Cerebellar nuclear complex (tissue), 1 donor: ENCODE measurements at places on chromosomes 16 and 17.

GRCh38 chr17:4808378-4808767 is 1.4 kb downstream of the PLD2 start:
- no peak for DNase-seq

- no peak for DNase-seq
Observed at GRCh38 chr17:2452216-2452750, 51.4 kb upstream of the MNT start.

- DNase-seq: no peak
Observed at GRCh38 chr16:79628501-79628975, 28.0 kb upstream of the MAF start.

DNA sequence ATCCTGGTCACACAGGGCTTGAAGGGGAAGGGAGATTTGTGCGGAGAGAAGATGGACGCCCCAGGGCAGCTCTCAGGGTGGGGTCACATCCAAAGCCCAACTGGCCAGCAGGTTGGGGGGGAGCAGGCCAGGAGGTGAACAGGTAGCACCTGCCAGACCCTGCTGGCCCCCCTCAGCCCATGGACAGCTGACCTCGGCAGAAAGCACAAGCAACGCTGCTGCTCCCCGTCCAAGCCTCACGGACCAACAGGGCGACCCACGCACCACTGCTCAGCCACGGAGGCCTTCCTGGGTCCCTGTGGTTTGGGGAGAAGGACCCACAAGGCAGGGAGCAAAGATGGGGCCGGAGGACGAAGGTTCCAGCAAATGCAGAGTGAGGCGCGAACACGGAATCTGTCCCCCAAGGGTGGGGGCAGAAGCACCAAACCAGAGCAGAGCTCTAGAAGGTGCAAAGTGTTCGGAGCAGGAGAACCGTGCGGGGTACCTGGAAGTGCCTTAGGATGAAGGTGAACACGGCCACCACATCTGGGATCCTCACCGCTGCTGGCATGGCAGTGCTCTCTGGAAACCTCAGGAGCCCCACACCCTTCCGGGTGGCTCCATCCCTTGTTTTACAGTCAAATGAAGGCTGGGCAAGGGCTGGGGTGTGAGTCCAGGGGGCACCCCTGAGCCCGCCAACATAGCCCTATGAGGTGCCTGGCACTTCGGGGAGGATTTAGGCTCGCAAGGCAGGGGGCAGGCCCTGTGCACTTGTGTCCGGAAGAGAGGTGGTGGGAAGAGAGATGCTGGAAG is 17.9 kb downstream of the CEP295NL start:
- DNase-seq: no peak

GRCh38 chr17:3385869-3386816 is at the start of gene OR3A2:
OR3A2 (minus strand) TSS chr17:3386308.
- DNase-seq: no peak

- no peak for DNase-seq
Observed at GRCh38 chr17:56884483-56885311, 29.2 kb downstream of the TRIM25 start.

GRCh38 chr16:88527186-88527936 is 42.8 kb upstream of the ZC3H18 start:
- no peak for DNase-seq

GRCh38 chr17:5630434-5630833 is 46.1 kb upstream of the NLRP1 start:
- no peak for DNase-seq

DNA sequence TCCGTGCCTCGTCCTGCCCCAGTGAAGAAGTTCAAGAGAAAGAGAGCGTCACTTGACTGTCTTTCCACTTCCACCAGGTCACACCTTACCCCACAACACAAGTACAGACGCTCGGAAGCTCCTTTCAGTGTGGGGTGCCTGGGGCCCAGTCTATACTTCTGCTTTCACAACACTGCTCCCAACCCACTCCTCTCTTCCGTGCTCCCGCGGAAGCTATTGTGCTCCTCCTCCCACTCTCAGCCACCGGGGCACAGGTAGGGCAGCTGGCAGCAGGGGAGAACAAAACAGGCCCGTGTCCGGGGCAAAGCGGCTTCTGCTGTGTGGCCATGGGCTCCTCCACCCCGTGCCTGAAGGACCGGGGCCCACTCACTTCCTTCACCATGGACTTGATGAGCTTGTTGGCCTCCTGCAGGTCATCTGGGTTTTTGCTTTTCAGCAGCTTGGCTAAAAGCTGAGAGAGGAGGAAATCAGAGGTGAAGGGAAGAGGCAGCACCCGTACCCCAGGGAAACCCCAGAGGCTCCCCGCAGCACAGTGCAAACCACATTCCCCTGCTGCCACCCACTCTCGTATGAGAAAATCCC is 18.9 kb downstream of the GGA3 start:
- DNase-seq: no peak

- no peak for DNase-seq
Observed at GRCh38 chr17:7839876-7840261, 5.9 kb downstream of the KDM6B start.

DNA sequence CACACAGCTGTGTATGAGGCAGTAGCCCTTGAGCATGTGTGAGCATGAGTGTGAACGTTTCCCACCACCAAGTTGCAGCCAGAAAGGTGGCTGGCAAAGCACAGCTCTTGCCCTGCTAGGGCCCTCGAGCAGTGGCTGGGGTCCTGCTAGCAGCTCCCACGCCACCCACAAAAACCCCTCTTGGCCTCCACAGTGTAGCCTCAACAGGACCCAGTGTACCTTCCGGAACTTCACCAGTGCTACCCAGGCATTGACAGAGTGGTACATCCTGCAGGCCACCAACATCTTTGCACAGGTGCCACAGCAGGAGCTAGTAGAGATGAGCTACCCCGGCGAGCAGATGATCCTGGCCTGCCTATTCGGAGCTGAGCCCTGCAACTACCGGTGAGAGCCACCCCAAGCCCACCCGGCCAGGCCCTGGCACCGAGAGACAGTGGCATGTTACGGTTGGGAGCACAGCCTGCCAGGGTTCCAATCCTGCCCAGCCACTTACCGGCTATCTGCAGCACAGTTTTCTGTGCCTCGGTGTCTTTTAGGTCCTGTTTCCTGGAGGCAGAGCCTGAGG is 53.1 kb downstream of the SCNN1B start:
- no peak for DNase-seq

GRCh38 chr17:78020717-78021108 is 62.2 kb downstream of the TNRC6C start:
- no peak for DNase-seq

DNA sequence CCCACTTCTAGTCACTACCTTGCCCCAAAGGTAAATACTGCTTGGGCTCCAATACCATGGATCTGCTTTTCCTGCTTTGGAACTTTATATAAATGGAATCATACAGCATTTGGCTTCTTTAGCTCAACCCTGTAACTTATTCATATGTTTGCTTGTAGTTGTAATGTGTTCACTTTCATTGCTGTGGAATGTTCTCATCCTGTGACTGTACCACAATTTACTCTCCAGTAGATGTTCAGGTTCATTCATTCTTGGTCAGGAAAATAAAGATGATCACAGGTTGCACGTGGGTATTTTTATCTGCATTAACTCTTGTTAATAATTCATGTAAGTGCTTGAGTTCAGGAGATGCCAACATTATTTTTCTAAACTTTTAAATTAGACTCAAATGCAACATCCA is 6.7 kb upstream of the BEAN1 start:
- no peak for DNase-seq

DNA sequence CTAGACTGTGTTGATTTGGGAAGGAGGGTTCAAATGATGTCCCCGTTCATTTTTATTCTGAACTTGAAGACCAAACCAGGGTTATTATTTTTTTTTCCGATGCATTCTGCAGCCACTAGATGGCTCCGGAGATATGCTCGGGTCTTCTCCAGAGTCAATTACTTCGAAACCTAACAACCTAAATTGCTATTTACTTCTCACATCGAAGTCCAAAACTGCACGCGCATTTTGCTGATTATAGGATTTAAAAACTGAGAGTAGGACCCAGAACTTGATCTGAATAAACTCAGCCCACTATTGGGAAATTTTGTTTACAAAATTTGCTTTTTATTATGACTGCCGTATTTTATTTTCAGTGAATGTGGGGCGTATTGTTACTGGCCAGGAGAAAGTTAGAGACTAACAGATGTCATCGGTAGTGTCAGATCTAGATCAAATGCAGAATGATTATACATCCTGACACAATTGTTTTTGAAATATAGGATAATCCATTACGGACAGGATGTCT is 263.8 kb downstream of the HS3ST3A1 start:
- peak; percentile 18 for DNase-seq
